ENCODE measurements at places on chromosomes 2 and 18. TPM values are rescaled to one million over a fixed set of nuclear protein-coding genes. Genes with fewer than 3 reads are reported as not detected.

- no peak for DNase-seq
These were observed 287.1 kb downstream of the MTX2 start for GRCh38 chr2:176556373-176556772.

GRCh38 chr18:21747764-21748693, 7.4 kb downstream of the MIB1 start:
- no peak for DNase-seq

DNA sequence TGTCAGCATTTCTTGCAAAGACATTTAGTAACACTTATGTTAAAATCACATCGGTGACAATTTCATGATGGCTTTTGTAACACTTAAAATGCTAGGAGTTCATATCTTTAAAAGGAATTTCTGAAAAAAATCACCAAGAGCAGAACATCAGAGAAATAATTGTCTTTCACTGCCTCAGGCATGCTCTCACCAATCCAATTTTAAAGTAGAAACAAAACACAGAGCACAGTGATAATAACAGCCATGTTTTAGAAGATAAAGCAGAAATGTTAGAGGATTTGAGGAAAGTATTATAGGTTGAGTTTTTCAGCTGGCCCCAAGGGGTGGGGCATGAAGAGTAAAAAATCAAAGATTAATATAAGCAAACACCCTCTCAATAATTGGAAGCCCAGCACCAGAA, 1037.6 kb downstream of the DSC3 start:
- DNase-seq: no peak

DNA sequence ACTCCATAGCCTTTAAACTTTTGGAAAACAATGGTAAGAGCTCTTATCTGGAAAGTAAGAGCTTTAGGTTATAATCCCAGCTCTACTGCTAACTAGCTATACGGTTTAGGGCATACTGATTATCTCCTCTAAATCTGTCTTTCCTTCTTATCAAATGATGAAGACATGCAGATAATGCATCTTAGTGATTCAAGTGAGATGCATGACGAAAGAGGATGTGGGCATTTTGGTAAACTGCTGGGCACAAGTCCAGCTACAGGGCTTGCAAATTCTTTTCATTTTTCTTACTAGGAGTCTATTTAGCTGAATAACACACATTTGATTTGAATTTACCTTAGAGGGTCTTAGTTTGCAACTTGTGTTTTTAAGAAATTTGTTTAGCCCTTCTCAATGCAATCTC, 1604.8 kb upstream of the ZEB2 start:
- DNase-seq: peak; percentile 44

GRCh38 chr2:221563270-221563985, 8.7 kb downstream of the EPHA4 start:
- no peak for DNase-seq

DNA sequence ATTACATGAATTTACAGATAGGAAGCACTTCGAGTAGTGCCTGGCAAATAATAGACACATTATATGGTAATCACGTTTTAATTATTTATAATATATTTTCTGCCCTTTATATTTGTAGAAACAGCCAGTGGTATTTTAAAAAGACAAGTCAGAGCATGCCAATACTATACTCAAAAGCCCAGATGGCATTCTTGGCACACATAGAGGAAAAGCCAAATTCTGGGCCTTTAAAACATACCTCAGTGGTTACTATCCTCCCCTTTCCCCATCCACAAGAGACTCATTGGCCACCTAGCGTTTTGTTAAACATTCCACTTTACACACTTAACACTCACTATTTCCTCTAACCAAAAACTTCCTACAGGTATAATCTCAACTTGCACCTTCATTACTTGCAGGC, 63.3 kb upstream of the ZNF804A start:
- no peak for DNase-seq

GRCh38 chr18:13395577-13395976, 177.0 kb downstream of the LDLRAD4 start:
- no peak for DNase-seq

DNA sequence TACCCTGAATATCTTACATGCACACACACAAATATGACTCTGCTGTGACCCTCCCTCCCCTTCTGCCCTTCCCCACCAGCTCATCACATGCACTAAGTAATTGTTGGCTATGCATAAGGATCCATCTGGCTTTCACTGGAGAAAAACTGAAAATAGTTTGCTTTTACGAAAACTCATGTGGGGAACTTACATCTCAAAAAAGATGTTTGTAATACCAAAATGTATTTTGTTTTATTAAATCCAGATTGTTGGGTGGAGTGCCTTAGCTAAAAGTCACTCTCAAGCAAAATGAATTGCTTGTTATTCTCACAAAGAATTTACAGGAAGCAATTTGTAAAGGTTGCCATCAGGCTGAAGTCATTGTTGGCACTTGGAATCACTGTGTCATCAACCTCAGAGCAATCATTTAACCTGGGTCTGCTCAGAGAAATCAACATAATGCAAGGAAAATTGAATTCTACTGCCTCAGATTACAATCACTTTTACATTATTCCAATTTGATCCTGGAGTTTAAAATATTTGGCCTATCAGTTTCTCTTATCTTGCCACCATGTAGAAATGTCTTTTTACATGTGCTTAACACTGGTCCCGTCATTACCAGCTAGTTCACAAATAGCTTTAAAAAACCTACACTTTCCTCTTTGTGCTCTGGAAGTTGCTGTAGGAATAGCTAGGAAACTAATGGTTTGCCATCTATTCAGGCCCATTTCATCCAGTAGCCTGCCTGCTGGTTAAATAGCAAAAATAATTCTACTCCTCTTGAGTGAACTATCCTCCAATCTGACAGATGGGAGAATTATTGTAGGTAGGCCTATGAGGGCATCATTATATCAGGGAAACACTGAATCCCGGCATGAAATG, 90.3 kb upstream of the TMEM17 start:
- DNase-seq: no peak

DNA sequence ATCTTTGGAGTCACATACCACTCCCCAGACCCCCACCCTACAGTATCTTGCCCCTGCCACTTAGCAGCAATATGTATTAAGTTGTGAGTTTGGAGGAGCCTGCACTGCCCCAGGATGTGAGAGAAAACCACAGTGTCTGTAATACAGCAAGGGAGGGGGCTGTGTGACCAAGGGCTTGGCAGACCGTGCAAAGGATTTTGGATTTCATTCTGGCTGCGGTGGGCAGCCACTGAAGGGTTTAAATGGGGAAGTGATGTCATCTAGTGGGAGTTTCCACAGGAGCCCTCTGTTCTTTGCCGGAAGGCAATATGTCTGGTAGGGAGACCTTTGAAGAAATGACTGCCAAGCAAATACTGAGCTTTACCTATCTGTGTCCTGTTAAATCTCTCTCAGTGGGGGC, 202.4 kb downstream of the FHOD3 start:
- no peak for DNase-seq

GRCh38 chr2:55087501-55087900, 37.2 kb upstream of the RTN4 start:
- DNase-seq: no peak

DNA sequence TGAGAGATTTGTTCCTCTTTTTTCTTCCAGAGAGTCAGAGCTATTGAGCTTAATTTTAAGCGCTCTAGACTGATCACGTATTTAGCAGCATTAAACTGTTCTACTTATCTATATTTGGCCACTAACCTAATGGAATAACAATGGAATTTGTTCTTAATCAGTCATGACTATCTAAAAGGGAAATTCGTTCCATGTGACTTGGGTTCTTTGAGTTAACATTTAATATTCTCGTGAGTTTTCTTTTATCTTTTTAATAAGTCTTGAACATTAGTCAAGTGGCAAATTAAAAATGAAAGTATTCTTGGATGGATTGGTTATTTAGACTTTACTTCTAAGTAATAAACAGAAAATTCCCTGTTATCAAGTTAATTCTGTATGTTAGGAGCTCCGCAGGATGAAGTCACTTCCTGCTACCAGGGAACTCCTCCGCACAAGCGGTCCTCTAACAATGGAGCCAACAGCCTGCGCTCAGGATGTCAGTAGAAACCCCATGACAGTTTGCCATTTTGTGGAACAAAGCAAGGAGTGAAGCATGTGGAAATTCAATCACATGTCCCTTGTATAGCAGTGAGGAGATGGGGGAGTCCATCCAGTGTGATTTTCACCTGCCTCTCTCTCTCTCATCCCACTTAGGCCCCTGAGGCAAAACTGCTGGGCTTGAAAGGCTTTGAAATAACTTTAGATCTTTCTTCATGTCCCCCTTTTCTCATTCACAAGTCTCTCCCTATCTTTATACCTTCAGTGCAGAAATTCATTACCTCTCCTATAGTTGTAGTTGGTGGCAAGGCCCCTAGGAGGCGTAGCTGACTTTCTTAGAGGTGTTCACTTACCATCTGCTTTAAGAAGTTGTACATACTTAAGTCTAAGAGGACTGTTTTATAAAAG, 138.1 kb downstream of the WDR7 start:
- DNase-seq: peak; percentile 9

- no peak for DNase-seq
These were observed 10.0 kb downstream of the TCF4 start for GRCh38 chr18:55577812-55578539.

DNA sequence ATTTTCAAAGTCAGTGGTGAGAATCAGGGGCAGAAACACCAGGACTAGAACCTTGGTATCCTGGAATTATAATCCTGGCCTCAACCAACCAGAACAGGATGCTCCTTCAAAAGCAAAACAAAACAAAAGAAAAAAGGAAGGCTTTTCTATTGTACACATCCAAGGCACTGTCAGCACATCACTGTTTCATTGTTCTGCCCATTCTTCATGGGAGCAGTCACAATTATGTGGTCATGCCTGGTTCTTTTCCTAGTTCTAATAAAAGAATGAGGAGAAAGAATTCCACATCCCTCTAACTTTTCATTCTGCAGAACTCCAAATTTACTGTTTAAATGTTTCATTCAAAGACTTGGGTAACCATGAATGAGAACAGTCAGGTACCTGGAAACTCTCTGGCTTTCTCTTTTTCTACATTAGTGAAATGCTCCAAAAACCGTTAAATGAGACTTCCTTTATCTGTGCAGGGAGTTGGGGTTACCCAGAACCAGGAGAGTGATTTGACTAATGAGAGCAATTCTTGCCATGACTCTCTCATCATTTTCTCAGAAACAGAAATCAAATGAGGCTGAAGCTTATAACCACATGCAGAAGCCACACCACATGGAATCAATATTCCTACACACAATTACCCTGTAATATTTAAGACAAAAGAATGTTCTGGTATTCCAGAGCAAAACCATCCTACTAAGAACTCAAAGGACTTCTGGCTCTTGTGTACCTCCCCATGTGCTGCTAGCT, 110.9 kb upstream of the CCDC150 start:
- DNase-seq: no peak

GRCh38 chr18:76425146-76426131, 69.6 kb downstream of the ZNF516 start:
- no peak for DNase-seq

The NYAP2 gene
- total RNA-seq: not detected

The CDH20 gene
- total RNA-seq: not detected

The ALK gene
- not detected for total RNA-seq

The ELOA2 gene
- not detected for total RNA-seq

All from SJSA1 (cell line).